ENCODE measurements at places on chromosomes 3 and 15. TPM values are rescaled to one million over a fixed set of nuclear protein-coding genes. Genes with fewer than 3 reads are reported as not detected.

Gene PSTPIP1
- total RNA-seq = not detected

Gene PLCB2
- 0.77 TPM for total RNA-seq

Gene MEGF11
- 0.31 TPM for total RNA-seq

Gene HCLS1
- 0.06 TPM for total RNA-seq

Gene DALRD3
- 24.4 TPM for total RNA-seq

Gene CCNB2
- 99.0 TPM for total RNA-seq

Gene CYP8B1
- total RNA-seq = not detected

Gene IQCB1
- 9.9 TPM for total RNA-seq

Gene MEX3B
- 4.2 TPM for total RNA-seq

Gene FBXO45
- total RNA-seq = 6.4 TPM
